Activated naive CD4-positive, alpha-beta T cell treated with anti-CD3 and anti-CD28 coated beads, Interleukin-2, amount 50 U/mL, for 16 hours (primary cell): ENCODE measurements at places on chromosomes 1 and 21.

DNA sequence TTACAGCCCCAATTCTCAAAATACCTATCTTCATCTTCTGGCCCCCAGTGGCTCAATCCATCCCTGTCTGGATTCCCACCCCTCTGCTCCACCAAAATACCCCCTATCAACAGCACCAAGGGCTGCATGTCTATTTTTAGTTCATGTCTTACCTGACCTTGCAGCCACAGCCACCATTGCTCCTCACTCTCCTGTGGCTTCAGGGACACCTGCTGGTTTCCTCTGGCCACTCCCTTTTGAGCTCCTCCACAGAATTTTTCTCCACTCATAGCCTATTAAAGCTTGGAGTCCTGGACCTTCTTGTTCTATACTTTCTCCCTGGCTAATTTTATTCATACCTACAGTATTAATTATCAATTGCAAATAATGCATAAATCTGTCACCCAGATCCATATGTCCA, 125.3 kb upstream of the NGF start:
- DNase-seq, result no peak

DNA sequence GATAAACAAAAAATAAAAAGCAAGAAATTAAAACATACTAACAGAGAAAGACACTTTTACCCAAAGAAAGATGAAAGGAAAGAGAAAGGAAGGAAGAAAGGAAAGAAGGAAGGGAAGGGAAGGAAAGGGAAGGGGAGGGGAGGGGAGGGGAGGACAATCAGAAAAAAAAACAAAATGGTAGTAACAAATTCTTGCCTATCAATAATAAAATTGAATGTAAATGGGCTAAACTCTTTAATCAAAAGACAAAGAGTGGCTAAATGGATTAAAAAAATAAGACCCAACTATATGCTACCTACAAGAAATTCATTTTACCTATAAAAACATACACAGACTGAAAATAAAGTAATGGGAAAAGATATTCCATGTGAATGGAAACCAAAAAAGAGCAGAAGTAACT, 372.9 kb upstream of the NFIA start:
- no peak for DNase-seq

- no peak for DNase-seq
Observed at GRCh38 chr1:196305216-196305615, 303.0 kb downstream of the KCNT2 start.

- no peak for DNase-seq
Observed at GRCh38 chr1:42927920-42928505, 30.7 kb downstream of the SLC2A1 start.

DNA sequence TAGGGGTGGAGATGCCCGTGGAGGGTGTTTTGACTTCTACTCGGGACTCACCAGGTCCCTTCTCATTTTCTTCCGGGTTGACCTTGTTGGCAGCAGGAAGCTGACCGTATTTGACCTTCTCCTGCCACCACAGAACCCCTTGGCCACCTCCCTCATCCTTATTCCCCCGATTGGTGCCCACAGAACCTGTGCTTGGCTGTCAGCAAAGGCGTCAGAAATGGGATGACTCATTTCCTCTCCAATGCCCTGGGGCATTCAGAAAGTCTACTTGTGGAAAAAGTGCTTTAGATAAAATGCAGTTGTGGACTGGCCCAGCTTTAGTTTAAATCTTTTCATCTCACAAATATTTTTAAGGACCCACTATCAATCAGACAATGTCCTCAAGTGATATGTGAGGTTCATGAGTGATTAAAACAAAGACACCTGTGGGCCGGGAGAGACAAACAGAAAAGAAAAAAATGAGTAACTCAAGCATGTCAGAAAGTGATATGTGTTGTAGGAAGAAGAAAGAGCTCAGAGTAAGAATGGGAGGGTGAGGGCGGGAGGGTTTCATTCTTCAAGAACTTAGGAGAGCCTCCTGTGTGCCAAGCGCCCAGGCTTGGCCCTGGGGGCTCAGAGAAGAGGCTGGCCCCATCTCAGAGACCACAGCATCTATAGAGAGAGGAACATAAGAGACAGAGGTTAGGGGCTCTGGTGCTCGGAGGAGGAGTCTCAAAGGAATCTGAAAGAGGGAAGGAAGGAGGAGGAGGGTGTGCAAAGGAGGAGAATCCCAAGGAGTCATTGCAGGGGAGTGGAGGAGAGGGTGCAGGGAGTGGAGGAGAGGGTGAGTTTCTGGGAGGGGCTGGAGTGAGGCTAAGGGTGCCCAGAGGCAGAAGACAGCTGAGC, 221.6 kb upstream of the VAMP3 start:
- DNase-seq, result no peak

DNA sequence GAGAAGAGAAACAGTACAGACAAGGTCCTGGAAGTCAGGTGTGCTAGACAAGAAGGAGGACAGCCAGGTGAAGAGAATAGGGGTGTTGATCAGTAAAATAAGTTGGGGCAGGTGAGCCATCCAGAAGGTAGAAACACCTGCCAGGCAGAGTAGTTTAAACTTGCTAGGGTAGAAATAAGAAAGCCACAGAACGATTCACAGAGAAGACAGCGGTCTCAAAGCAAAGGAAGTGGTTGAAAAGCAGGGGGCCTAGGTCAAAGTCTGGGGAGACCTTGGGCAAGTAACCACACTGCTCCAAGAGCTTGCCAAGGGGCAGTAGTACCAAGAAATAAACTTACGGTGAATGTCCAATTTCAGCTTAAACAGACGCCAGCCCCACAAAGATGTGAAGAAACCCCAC, 116.6 kb upstream of the PROX1 start:
- DNase-seq, result no peak

GRCh38 chr1:35856964-35857363, 26.0 kb upstream of the AGO1 start:
- DNase-seq, result no peak

DNA sequence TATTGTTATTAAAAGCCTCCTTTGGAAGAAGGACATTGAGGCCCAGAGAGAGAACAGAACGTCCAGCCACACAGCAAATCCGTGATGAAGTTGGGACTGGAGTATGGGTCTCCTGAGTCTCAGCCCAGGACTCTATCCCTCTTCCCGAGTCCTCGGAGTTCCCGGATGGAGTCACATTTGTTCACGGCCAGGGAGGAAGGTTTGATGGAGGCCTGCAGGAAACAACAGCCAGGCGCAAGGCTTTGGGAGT, 357 bp upstream of the TXLNA start:
- DNase-seq, result no peak

DNA sequence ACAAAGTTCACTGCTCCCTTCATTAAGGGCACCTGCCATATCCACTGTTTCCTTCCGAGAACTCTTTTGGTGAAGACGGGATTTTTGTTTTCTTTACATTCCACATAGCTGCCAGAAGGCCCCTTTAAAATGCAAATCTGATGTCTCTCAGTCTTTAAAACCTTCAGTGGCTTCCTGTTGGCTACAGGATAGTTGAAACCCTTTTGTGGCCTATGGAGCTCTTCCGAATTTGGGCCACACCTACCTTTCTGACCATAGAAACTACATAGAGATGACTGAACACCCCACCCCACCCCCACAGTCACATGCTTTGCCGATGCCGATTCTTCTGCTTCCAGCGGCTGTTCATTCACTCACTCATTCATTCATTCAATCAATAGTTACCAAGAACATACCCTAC, 502.6 kb downstream of the KIF26B start:
- no peak for DNase-seq

- no peak for DNase-seq
Observed at GRCh38 chr1:242522304-242522945, 2.1 kb downstream of the PLD5 start.
